ENCODE measurements at places on chromosomes 7 and 10.
A peak's percentile ranks its signal among the peaks of the same experiment; 100 is the strongest.

DNA sequence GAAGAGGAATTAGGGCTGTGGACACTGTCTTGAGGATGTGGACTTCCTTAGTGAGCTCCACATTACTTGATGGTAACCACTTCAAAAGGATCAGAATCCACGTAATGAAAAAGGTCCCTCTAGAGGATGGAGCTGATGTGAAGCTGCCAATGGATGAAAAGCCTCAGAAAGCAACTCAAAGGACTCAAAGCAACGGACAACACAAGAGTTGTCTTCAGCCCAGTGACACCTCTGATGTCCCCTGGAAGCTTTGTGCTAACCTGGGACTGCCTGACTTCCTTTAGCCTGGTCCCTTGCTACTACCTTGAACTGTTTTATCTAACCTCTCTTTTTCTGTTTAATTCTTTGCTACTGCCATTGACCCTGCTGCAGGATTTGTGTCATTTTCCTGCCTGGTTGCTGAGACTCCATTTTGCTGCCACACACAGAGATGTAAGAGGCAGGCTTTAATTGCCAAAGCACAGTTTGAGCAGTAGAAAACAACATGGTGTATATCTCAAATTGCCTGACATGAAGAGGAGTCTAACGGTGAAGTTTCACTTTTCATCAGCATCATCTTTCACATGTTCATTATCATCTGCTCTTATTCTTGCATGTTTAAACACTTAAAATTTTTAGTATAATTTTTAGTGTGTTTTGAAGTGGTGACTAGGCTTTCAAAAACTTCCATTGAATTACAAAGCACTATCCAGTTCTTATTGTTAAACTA lies 11.1 kb upstream of the SGCE start:
- no peak for DNase-seq

DNA sequence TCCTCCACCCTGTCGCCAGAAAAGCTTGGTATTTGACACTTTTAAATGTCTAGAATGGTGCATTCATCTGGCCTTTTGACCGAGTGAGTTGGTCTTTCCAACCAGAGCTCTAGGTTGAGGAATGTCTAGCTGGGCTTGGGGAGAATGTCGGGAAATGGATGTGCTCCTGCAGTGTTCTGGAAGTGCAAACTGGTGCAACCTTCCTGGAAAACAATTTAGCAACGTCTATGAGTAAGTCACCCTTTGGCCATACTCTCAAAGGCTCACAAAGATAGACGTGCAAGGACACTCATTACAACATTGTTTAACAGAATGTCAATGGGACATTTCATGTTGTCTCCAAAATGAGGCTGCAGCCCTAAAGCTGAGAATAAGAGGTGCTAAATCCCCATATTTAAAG lies 12.2 kb upstream of the NMT2 start:
- no peak for DNase-seq

DNA sequence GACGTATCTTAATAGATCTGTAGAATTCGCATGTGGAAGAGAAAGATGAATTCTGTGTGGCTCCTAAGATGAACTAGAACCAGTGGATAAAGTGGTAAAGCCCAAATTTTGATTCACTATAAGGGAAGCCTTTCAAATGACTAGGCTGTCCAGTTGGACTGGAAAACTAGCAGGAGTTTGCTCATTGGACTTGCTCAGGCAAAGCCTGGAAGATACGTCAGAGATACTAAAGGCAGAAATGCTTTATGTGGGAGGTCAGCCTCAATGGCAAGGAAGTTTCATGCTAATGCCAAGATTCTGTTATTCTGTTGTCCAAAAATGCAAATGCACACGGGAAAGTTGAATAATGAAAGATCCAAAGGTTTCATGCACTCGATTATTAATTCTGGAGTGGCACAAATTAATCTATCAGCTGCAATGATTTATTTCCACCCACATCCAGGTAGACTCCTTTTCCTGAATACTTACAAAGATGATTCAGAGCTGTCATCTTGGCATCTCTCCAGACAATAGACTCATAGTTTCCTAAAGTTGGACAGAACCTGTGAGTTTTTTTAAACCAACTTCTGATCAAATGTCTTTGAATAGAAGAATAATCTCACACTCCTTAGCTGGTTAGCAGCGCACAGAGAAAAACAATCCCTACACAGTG lies 20.5 kb upstream of the PPP1R3C start:
- no peak for DNase-seq

- DNase-seq: no peak
These were observed 16.0 kb upstream of the INPP5A start for GRCh38 chr10:132521466-132522102.

GRCh38 chr10:124251317-124252065 lies 158.1 kb upstream of the CHST15 start:
- peak; percentile 10 for DNase-seq

DNA sequence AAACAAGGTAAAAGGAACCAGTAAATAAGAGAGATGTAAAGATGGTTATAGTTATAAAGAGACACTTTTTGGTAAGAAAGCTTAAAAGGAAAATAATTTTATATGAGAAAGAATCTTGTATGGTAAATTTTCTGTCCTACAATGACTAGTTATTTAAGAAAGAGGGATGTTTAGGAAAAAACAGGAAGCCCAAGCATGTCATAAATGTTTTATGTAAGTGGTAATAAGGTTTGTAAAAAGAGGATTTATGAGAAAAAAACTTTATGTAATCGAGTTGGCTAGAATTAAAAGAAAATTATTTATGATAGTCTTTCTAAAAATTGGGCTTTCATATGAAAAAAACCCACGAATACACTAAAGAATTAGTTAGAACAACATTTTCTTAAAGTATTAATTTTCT lies 34.2 kb upstream of the CREB3L2 start:
- no peak for DNase-seq

- DNase-seq: no peak
These were observed 256.4 kb downstream of the CAMK1D start for GRCh38 chr10:12605580-12606405.

DNA sequence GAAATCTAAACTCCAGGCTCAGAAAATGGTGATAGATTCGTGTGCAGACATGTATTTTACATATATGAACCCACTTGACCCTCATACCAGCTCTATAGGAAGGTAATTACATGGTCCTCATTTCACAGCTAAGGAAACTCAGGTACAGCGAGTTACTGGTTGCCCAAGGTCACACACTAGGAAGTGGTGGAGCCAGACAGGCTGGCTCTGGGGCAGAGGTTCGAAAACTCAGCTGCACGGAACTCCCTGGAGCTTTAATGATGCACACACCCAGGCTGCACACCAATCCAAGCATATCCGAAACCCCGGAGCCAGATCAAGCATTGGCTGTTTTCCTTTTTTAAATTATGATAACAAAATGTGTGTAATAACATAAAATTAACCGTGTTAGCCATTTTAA lies 172.4 kb downstream of the COBL start:
- DNase-seq: no peak

GRCh38 chr7:139871331-139871730 lies 42.3 kb downstream of the TBXAS1 start:
- no peak for DNase-seq

GRCh38 chr7:77391230-77391629 lies 24.9 kb downstream of the GSAP start:
- DNase-seq: no peak

GRCh38 chr7:130210181-130210935 lies 2.7 kb downstream of the SSMEM1 start:
- DNase-seq: no peak

DNA sequence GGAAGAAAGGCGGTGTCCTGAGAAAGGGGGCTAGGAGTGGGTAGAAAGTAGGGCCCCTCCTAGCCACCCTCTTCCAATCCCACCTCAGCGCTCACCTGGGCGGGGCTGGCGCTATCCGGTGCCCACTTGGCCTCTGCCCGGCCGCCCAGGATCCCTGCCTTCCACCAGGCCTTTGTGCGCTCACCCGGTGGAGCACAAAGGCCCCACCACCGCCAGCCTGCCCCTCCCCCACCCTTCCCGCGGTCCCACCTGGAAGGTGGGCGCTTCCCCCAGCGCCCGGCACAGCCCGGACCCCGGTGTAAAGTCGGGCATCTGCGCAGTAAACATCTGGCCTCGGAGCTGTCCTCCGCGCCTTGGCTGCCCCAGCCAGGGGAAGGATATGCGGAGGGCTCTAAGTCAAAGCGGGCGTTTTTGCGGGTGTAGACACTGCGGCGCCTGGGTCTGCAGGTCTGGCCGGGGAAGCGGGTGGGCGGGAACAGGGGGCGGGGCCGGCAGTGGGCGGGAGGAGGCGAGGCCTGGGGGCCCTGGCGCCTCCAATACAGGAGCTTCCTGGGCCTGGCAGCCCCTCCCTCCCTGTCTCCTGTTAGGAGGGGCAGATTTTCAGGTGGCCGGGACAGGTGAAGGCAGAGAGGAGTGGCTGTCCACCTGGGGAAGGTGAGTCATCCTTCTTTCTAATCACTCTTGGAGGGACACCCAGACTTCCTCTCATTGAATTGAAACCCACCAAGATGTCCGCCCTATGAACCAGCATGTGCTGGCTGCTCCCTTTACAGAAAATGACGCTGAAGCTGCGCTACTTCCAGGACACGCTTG lies 49.3 kb downstream of the PNLIPRP2 start:
- peak; percentile 58 for DNase-seq

DNA sequence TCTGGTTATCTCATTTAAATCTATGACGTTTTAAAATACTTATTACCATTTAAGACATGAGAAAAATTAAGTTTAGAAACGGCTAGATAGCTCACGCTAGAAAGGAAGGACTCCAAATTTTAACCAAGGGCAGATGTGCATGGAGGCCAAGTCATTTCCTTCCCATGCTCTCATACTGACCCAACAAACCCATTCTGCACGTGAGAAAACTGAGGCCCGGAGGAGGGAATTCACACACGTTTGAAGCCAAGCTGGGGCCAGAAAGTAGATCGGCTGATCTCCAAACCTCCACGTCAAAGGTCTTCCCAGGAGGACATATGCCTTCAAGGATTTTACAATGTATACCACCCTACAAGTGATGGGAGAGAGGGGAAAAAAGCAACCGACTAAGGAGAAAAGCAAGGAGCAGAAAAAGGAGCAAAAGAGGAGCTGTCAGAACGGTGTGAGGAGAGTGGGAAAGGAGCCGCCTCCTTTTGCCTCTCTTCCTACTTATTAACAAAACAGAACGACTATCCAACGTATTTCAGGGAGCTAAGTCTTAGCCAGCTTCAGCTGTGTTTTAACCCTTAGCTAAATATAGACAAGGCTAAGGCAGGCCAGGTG lies 645 bp upstream of the SIRT1 start:
- no peak for DNase-seq

DNA sequence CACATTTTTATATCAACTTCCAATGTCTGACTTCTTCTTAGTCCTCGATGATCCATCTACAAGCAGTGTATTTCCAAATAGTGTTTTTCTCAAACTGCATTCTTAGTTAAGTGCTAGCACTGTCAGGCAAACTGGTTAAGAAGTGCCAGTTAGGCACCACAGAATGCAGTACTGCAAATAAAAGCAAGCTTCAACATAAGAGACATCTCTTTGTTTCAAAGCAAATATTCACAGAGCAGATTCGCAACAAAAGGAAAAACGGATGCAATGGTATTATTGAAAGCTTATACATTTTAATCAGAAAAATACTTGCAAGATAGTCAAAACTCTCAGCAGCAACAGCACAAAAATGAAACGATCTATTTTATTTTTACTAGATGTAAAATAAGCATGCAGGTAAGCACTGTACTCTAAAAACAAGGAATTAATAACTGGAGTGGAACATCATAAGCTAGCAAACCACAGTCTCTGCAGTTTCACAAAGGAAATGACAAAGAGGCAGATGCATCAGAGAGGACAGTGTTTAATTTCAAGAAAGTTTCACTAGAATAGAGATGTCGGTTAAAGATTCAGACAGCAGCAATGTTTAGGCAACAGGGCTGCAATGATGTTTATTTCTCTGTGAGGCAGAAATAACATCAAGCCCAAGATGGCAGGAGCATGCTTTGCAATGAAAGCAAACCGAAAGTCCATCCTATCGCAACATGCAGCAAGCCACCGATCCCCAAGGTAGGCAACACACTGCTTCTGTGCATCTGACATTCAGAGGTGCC lies 82.0 kb downstream of the FGFR2 start:
- DNase-seq: no peak

DNA sequence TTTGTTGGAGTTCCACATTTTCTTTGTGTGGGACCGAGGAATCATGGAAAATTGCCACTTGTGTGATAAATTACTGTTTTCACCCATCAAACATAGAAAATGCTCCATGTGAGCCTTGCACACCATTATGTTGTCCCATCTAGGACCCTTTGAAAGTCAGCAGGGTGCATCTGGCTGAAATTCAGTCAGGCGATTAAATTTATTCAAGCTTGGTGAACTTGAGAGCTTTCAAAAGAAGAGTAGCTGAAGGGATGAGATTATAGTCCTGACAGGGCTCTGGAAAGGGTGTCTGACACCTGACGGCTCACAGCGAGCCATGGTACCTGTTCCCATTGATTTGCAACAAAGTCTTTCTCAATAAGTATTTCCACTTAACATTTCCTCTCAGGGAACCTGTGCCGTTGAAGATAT lies 399.7 kb upstream of the ETV1 start:
- no peak for DNase-seq

GRCh38 chr10:20686015-20686635 lies 211.0 kb downstream of the NEBL start:
- no peak for DNase-seq

GRCh38 chr10:103353281-103353680 lies 2.3 kb upstream of the PCGF6 start:
- no peak for DNase-seq

- no peak for DNase-seq
These were observed 74.6 kb downstream of the PPP1R17 start for GRCh38 chr7:31761646-31762045.

- DNase-seq: no peak
These were observed 2.9 kb downstream of the CUEDC2 start for GRCh38 chr10:102429468-102429867.

GRCh38 chr7:76108540-76109233 lies 60.8 kb downstream of the MDH2 start:
- no peak for DNase-seq

DNA sequence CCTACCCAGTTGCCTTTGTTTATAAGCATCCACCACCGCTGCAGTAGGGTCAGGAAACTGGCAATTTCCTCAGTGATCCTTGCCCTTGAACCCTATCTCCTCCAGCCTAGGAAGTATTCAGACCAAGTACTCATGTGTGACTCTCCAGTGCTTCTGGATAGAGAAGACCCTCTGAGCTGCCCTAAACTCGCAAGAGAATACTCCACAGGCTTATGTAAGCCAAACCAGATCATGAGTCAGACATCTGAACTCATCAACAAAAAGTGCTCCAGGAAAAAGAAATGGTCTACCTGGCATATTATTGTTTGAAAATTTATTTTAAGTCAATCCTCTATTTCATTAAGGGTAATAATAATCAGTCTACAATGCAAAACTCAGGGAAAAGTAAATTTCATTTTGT lies 101.3 kb downstream of the KAT6B start:
- no peak for DNase-seq

DNA sequence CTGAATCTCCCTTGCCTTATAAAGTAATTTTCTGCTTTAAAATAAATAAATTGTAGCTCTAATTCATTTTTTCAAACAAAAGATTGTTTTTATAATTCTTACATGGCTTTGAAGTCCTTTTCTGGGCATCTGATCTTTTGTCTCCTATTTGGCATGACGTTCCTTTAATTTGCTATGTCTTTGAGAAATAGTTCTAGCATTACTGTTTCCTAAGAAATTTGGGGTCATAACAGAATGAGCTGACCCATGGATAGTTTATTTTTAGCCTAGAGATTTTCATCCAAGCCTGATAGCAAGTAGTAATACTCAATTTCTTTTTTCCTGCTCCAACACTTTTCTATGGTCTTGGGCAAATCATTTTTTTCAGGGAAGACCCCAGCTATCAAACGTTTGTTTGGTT lies 31.4 kb downstream of the CCDC71L start:
- DNase-seq: no peak

GRCh38 chr7:34497153-34497777 lies 160.8 kb upstream of the NPSR1 start:
- DNase-seq: no peak

- DNase-seq: no peak
These were observed 259.5 kb upstream of the CTBP2 start for GRCh38 chr10:125419831-125420230.
